GM06990 (cell line): ENCODE measurements at places on chromosomes 12 and 14.

GRCh38 chr14:61551384-61551783 is 143.9 kb upstream of the HIF1A start:
- DNase-seq: no peak

GRCh38 chr12:109010259-109010658 is 10.6 kb downstream of the SVOP start:
- no peak for DNase-seq

- DNase-seq: no peak
Observed at GRCh38 chr12:106960443-106960842, 4.7 kb downstream of the TMEM263 start.

GRCh38 chr12:124406043-124406442 is 111.2 kb downstream of the RFLNA start:
- no peak for DNase-seq

DNA sequence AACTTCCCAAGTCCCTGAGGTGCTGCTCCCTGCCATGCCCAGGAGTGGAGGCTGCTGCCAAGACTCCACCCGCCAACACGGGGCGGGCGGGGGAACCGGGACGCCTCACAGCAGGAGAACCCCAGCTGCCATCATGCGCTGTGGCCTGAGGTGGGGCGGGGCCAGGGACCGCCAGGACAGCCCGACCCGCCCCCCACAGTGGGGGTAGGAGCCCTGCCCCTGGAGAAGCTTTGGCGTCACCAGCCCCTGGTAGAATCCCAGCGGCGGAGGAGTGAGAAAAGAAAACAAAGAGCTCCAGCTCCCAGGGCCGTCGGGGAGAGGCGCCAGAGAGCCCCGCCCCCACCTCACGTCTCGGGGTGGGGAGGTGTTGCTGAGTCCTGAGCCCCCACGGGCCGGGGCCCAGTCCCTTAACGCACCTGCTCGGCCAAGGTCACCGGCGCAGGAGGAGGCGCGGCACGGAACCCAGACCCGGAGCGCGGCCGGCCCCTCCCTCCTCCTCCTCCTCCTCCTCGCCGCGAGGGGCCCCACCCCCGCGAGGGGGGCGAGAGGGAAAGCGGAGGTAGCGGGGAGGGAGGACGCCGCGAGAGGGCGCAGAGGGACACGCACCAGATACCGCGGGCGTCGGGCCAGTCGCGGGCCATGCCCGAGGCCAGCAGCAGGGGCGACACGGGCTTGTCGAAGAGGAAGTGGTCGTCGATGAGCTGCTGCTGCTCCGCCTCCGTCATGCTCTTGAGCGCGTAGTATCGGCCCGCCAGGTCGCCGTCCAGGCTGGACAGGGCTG is 1.8 kb downstream of the CKB start:
- peak; percentile 76 for DNase-seq

DNA sequence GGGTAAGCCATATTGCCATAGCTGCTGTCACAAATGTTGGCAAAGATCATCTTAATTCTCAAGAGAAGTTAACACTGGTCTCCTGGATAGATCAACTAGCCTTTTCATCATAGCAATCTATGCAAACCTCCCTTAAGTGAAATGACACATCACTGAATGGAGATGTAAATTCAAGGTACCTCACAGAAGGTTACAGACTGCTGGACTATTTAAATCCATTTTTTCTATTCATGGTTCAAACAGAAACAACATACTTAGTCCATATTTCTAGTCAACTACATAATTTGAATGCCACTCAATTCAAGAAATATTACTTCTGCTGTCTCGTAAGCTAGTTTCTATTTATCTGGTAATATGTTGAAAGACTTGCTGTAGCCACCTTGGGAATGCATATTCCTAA is 748.3 kb downstream of the C12orf50 start:
- DNase-seq: peak; percentile 16

DNA sequence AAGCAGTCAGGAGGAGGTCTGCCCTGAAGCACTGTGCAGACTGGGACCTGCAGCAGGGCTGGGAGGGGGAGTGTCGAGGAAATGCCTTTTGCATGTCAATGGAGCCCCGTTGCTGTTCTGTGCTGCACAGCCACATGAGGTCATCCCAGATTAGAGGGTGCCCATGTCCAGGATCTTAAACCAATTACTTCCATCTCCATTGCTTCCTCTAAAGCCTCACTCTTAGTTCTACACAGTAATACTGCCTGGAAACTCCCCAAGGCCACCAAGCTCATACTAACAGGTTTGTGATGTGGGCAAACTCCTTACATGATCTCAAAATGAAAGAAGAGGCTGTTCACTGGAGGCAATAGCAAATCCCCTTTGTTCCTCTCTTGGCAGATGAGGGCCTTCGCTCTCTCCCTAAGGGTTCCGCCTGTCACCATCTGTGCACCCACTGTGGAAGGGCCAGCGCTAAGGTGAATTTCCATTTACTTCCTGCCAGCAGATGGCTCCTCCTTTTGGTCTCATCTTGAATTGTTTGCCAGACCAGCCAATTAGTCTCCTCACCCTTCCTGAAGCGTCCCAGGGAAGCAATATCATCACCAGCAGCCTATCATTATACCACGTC is 35.4 kb upstream of the LTA4H start:
- DNase-seq: peak; percentile 17

DNA sequence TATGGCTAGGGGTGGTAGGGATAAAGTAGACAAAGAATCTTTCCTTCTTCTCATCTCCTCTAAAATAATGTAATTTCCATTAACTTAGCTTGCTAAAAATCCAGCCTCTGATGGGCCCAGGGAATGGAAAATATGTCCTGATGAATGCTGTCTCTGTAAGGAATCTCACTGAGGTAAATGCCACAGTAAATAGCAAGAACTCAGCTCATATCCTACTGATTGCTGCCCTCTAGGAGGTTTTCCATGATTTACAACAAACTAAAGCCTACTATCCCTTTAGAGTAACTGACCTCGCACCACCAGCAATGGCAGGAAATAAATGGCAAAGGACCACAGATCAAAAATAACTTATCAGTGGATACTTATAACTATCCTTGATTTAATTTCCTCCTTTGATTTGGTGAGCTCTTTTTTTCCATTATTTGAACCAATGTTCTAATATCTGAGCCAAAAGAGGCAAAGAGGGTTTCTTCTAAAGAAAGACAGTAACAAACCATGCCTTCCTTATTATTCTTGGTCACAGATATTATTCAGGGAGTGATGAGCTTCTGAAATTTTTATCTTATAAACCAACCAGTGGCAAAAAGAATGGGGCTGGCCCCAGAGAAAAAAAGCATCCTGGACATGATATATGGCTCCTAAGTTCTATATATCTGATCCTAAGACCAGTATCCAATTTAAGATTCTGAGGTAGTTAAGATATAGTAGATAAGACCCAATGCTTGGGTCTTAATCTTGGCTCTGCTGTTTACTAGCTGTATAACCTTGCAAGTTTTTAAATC is 43.8 kb downstream of the SENP1 start:
- no peak for DNase-seq

DNA sequence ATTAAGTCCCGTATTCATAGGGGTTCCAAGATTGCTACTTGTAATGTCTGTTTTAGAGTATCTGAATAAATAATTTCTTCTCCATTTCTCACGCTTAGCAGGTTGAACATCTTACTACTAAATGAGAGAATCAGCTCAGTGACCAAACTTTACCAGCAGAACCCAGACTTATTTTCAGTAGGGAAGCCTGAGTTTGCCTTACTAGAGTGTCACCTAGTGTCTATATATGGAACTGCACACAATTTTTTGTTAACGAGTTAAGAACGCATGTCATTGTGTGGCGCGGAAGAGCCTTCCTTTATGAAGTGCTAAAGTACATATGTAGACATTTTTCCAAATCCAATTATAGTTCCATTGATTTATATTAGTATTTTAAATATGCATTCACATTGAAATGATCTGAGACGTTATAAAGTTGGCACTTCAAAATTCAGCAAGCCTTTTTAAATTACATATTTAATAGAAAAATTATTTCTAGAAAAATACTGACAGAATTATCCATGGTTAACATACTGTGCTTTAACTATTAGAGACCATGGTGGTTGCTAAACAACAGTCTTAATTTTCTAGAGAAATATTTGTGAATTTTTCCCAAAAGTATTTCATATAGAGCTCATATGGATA is 88.3 kb downstream of the RPS29 start:
- DNase-seq: peak; percentile 9

GRCh38 chr12:106190581-106190980 is 51.8 kb upstream of the NUAK1 start:
- DNase-seq: no peak

GRCh38 chr14:88209273-88209672 is 113.8 kb downstream of the KCNK10 start:
- DNase-seq: peak; percentile 76

GRCh38 chr14:22791301-22791700 is 23.9 kb downstream of the SLC7A7 start:
- DNase-seq: no peak

GRCh38 chr12:46933947-46934346 is 108.2 kb upstream of the SLC38A4 start:
- DNase-seq: no peak

- no peak for DNase-seq
Observed at GRCh38 chr14:50928002-50928635, 16.2 kb downstream of the PYGL start.

DNA sequence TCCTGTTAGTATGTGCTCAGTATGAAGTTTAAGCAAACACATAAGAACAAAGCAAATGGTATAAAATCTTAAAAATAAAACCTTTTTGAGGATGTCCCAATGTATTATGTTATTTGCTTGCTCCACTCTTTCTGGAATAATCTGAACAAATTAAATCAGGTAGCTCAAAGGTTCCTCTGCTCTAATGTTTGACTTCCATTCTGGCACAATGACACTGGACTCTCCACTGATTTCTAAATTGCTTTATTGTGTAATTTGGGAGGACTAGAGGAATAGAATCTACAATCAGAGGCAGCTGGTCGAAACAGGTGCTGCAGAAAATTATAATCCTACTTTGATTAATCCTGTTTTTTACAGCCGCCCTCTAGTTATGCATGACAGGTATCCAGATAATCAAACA is 523.7 kb upstream of the FOXG1 start:
- DNase-seq: no peak

GRCh38 chr14:62455446-62455845 is 589.8 kb downstream of the KCNH5 start:
- no peak for DNase-seq

- DNase-seq: peak; percentile 34
Observed at GRCh38 chr14:59939828-59940227, 19.9 kb downstream of the LRRC9 start.

- no peak for DNase-seq
Observed at GRCh38 chr12:101305226-101305779, 25.4 kb downstream of the UTP20 start.

GRCh38 chr14:58104808-58105207 is 47.2 kb downstream of the ARMH4 start:
- DNase-seq: no peak

- DNase-seq: no peak
Observed at GRCh38 chr12:67599691-67600090, 48.9 kb upstream of the DYRK2 start.

DNA sequence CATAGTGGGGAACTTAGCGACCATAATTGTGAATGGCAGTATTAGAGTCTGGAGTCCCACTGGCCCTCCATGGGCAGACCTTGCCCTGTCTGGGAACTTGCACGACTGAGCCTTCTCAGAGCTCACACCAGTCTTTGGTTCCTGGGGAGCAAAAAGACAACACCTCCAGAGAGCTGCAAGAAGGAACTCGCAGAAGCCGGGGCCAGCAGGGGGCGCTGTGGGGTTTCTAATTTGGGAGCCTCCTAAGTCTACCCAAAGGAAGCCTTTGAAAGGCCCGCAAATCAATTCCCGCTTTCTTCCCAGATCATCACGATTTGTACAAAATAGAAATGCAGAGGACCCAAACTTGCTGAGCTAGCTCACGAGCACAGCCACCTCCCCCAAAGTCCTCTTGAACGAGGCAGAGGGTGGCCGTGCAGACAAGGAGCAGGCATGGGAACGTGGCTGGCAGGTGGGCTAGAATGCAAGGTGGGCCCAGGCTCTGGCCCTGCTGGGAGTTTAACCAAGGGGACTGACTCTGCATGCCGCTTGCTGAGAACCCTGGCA is 46.3 kb upstream of the FBXO21 start:
- DNase-seq: peak; percentile 45

- no peak for DNase-seq
Observed at GRCh38 chr14:51365241-51365965, 125.4 kb downstream of the TMX1 start.

DNA sequence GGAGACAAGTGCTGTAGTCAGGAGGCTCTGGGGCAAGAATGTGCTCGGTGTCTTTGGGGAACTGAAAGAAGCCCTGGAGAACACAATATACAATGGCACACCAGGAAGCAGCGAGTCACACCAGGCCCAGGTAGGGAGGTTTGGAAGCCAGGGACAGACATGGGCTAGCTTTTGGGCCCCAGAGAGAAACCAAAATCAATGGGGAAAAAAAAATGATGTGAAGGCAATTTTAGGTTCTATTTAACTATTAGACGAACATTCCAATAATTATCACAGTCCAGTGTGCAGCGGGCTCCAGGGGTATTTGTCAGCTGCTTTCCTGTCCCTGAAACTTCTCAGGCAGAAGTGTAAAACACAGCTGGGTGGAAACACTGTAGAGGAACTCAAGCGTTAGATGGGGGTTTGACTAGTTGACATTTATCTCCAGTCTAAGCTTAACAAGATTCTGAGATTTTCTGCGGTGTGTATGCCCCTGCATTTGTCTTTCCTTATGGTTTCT is 21.8 kb upstream of the EGLN3 start:
- peak; percentile 23 for DNase-seq

DNA sequence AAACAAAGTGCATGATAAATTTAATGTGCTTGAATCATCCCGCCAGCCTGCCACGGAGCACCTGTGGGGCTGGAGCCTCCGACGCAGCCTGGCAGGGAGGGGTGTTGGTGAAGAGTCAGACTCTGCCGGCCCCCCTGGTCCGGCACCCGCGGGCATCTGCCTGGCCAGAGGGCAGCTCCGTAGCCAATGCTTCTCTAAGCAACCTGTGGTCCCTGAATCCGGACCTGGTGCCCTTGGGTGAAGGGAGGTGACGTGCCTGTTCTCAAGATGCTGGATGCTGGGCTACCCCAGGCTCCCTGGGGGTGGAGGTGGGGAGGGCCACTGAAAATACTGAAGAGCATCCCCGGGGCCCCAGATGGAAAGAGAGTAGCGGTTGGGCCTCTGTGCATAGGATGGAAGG is 158.6 kb upstream of the C14orf180 start:
- no peak for DNase-seq

- no peak for DNase-seq
Observed at GRCh38 chr12:80059875-80060274, 39.5 kb upstream of the OTOGL start.

DNA sequence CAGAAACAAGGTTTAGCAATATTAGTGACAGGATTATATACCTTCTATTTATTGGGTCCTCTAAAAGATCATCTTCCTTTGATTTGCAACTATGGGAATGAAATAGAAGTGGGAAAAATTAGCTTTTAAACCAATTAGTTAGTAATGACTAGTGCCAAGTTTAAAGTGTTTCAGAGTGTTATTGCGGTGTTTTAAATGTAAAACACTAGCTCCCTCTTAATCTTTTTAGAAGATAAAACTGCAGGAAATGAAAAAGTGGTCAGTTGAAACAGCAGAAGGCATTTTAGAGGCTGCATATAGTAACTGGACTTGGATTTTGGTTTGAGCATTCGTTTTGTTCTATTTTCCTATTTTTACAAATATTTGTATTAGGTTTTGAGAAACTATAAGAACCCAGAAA is 286.2 kb downstream of the RAD51B start:
- no peak for DNase-seq

GRCh38 chr12:11555195-11555594 is 94.3 kb upstream of the ETV6 start:
- no peak for DNase-seq

- peak; percentile 82 for DNase-seq
Observed at GRCh38 chr14:89384023-89384422, 33.0 kb downstream of the FOXN3 start.
